ENCODE measurements at places on chromosomes 7 and 10.
A peak's percentile ranks its signal among the peaks of the same experiment; 100 is the strongest.

- no peak for DNase-seq
Observed at GRCh38 chr7:43692582-43693373, 36.5 kb downstream of the COA1 start.

- DNase-seq = no peak
Observed at GRCh38 chr10:96118604-96119450, 11.3 kb upstream of the ZNF518A start.

DNA sequence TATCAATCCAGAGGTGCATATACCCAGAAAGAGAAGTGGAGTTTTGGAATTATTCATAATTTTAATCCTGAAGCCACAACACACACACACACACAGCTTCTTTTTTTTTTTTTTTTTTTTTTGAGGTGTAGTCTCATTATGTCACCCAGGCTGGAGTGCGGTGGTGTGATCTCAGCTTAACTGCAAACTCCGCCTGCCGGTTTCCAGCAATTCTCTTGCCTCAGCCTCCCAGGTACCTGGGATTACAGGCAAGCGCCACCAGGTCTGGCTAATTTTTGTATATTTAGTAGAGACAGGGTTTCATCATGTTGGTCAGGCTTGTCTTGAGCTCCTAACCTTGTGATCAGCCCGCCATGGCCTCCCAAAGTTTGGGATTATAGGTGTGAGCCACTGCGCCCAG is 35.4 kb downstream of the TET1 start:
- DNase-seq = no peak

DNA sequence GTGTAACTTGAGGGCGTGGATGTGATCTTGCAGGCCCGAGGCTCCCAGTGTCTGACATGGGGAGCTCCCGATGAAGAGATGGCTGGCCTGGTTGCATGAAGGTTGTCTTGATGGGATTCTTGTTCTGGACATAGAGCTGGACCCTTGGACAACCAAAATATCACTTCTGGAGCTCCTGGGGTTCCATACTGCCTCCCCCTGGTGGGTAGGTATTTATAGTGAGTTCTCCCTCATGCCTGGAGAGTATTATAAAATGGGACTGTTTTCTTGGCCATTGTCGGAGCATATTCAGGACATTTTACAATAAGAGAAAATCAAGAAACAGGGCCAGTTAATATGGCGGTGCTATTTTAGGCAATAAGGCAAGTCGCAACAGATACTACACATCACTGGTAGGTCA is 32.6 kb upstream of the GIMAP8 start:
- no peak for DNase-seq

DNA sequence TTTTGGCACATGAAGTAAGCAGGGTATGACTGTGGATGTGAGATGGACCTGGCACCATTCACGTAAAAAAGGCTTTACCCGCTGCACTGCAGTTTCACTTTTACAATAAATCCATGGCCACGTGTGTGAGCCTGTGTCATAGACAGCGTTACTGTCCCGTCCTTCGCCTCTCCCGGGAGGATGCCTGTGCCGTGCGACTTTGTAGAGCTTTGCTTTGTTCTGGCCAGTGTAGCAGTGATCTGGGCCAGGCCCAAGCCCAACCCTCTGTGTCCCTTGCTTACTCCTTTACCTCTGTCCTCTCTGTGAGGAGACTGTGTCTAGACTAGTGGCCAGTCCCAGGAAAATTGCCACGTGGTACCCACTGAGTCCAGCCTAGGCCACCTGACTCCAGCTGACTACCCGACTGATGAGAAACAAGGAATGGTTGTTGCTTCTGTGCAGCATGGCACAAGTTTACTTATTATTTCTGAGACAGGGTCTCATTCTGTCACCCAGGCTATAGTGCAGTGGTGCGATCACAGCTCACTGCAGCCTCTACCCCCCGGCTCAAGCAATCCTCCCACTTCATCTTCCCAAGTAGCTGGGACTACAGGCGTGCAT is 48.1 kb downstream of the JAKMIP3 start:
- DNase-seq = no peak

GRCh38 chr7:100126931-100127865 is at the start of gene MBLAC1:
Gene MBLAC1 (plus strand): TSS chr7:100126967. CDS start chr7:100127396, 429 bp downstream.
- DNase-seq = peak; percentile 88

GRCh38 chr7:128030654-128031611 is at the start of gene LRRC4:
Gene LRRC4 (minus strand): TSS chr7:128031437. CDS start chr7:128030640, 797 bp downstream.
- peak; percentile 30 for DNase-seq

DNA sequence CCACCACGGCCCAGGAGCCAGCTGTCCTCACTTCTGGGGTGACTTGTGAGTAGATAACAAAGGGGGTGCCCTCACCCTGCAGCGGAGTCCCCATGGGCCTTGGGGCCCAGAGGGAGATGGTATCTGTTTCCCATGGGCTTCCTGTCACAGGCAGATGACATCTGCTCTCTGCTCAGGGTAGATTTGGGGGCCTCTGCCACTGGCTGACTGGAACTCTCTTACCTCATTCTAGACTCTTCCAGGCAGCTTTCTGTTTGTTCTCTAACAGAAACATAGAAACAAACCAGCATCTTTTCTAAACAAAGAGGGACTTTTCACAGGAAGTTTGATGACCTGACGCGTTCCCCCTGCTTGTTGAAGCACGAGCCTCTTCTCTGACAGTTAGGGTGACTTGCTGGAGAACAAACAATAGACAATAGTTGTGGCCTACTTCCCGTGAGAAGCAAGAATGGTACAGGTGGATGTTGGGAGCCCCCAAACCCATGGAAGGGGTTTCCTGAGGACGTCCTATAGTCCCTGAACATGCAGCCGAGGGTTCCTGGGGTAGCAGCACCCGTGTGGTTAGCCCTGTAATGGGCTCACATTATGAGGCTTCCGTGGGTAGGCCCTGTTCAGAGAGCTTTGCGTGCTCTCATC is 61.6 kb downstream of the GRK5 start:
- no peak for DNase-seq

DNA sequence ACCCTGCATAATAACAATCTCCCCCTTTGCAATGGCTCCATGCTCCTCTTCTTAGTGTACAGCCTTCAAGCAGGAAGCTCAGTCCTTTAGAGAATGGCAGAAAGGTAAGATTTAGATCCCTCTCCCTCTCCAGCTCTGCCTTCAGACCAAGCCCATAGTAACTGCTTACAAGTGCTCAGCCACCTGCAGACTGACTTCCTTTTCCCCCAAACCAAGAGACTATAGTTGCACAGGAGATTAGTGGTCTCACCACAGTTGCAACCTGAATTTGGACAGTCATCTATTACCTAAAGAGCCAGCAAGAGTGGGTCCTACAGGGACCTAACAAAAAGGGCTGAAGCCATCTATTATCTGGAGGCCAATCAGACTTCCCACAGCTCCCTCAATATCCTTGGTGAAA is 16.5 kb downstream of the FBXL13 start:
- no peak for DNase-seq

- DNase-seq = peak; percentile 42
Observed at GRCh38 chr10:29757551-29758297, 123.0 kb upstream of the SVIL start.

DNA sequence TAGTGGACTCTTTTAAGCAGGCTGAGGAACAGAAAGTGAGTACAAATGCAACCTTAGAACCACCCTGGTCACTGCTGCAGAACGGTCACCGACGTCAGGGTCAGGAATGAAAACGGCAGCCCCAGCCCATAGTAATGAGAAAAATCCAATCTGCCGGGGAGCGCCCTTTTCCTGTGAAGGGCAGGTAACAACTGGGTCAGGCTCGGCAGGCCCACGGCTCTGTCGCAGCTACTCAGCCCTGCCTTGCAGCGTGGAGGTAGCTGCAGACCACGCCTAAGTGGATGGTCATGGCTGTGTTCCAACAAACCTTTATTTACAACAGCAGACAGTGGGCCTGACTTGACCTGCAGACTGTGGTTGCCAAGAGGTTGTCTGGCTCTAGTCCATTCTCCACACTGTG is 563.2 kb downstream of the DNAJB6 start:
- DNase-seq = no peak

GRCh38 chr7:101121991-101122932 is 4.6 kb upstream of the SERPINE1 start:
- DNase-seq = no peak

- DNase-seq = peak; percentile 90
Observed at GRCh38 chr7:36265680-36266079, 112.6 kb downstream of the EEPD1 start.

DNA sequence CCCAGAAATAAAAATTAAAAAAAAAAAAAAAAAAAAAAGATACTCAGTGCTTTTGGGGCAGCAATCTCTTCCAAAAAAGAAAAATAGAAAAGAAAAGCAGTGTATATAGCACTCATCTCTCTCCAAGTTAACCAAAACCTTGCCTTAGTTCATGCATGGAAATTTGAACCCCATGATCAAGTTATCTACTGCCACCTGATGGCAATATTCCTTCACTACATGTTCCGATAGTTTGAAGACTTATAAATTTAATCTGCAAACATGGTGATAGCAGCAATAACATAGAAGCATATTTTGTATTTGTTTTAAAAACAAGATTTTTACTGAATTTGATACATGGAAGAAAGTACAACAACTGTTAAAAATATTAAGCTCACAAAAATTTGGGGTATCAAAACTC is 48.6 kb upstream of the SLIT1 start:
- peak; percentile 53 for DNase-seq

GRCh38 chr10:118840071-118840775 is 85.5 kb upstream of the CACUL1 start:
- no peak for DNase-seq

GRCh38 chr7:81484261-81484660 is 285.6 kb downstream of the HGF start:
- no peak for DNase-seq

DNA sequence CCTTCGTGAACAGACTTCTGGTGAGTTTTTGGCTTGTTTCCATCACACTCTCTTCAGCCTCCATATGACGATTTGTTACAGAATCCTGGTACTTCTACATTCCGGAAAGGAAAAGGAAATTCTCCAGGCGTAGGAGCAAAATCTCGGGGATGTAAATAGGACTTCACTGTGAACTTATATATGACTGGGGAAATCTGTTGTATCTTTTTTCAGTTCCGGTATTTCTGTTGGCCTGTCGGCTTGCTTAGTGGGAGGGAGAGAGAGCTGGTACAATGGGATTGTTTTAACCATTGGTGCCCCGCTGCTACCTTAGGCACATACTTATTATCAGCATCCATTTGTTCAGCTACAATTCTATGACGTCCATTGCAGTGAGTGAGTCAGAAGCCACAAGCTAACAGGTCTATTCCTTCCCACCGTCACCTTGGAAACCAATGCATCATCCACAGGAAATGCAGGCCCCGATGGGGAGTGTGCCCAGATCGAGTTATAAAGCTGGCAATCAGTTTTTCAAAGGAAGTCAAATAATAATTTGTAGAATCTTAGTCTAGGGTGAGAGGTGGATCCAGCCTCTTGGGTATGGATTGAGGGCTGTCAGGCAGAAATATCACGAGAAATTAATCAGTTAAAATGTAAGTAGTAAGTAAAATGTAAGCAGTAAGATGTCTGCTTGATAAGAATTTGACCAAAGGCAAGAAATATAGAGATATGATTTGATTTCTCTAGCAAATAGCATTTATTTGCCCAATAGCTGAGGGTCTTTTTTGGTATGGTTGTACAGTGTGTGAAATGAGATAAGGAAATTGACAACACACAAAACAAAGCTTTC is 92.0 kb upstream of the MKLN1 start:
- peak; percentile 33 for DNase-seq

DNA sequence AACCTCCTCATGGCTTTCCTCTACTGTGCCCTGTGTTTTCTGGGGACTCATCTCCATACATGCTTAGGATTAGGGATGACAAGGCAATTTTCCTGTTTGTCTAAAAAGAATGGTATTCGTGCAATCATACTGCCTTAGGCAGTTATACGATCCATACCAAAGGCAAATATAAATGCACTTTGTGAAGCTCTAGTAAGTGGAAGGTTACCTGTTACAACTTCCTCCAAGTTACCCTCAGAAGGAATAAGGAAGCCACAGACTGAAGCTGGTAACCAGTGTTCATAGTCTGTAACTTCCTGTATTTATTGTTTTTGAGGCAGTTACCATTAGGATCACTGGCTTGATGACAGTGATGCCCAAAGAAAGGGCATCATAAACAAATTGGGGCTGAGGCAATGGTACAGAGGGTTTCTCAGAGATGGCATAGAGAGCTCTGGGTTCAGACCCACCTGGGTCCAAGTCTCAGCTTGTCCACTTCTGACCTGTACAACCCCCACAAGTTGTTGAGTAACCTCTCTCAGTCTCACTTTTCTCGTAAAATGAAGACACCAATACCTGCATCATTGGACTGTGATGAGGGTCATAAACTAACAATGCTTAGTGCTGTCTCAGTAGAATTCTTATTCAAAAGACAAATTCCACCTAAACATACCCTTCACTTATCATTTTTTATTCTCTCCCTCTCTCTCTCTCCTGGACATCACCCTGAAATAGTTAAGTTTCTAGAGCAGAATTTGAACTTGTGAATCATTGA is 138.2 kb downstream of the ELMO1 start:
- peak; percentile 77 for DNase-seq

DNA sequence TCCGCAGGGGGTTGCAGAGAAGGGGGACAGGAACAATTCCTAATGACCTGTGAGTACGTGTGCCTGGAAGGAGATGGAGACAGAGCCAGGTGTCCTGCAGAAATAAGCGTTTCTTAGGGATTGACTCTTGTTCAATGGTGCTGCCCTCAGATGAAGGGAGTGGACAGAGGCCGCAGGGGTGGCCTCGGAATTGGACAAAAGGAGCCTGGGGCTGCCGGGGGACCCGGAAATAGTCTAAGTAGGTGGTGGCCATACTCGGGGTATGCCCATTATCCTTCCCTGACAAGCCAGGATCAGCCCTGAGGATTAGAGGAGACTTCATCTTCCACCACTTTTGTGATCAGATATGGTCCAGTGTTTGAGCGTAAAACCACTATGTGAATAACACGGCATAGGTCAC is 39.2 kb downstream of the ELFN1 start:
- no peak for DNase-seq

DNA sequence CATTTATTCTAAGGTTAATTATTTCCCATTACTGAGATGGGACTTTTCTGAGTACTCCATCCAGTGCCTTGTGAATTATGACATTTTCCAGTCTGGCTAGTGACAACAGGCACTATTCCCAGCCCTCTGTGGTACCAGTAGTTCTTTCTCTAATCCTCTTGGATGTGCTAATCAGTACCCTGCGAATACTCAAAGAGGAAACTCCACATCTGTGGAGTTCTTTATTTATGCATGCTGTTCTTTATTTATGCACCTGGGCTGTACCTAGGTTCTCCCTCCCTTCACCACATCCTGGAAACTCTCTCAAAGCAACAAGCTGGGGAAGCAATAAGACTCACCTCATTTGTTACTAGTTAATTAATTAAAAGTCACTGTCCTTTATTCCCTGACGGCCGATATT is 83.5 kb downstream of the TSPAN12 start:
- DNase-seq = no peak

- no peak for DNase-seq
Observed at GRCh38 chr10:1932692-1933094, 195.4 kb upstream of the ADARB2 start.

- no peak for DNase-seq
Observed at GRCh38 chr10:95661818-95662217, 5.3 kb upstream of the ALDH18A1 start.

- DNase-seq = no peak
Observed at GRCh38 chr10:75508814-75509306, 77.4 kb downstream of the LRMDA start.

GRCh38 chr10:37868796-37869195 is 11.4 kb upstream of the ZNF248 start:
- DNase-seq = no peak

All from inflammatory macrophage (primary cell).